ENCODE measurements at places on chromosomes 4 and X.

- no peak for DNase-seq
Observed at GRCh38 chr4:4752576-4753401, 106.7 kb upstream of the MSX1 start.

DNA sequence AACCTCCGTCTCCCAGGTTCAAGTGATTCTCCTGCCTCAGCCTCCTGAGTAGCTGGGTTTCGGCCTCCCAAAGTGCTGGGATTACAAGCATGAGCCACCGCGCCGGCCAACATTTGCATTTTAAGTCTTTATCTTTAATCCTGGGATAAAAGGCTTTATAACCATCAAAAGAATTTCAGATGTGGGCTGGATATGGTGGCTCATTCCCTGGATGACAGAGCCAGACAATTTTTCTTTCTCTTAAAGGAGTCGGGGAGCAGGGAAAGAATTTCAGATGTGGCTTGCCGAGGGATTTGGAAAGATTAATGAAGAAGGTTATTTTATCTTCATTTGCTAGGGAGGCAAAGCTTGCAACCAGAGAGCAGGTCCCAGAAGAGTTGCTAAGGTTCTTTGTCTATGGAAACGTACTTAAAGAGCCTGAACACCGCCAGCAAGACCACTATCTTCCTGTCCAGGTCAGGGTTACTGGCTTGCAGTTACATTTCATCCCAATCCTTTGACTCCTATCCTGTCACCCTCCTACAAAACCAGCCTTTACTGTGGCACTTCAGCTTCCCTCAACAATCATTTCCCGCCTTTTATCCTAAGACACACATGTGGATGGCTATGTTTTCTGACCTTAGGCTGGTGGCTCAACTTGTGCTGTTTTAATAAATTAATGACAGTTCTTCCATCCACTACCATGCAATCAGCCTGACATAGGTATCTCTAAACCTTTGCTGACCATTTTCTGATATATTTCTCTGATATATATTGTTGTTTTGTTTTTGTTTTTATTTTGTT, 3.9 kb upstream of the KLHL8 start:
- no peak for DNase-seq

DNA sequence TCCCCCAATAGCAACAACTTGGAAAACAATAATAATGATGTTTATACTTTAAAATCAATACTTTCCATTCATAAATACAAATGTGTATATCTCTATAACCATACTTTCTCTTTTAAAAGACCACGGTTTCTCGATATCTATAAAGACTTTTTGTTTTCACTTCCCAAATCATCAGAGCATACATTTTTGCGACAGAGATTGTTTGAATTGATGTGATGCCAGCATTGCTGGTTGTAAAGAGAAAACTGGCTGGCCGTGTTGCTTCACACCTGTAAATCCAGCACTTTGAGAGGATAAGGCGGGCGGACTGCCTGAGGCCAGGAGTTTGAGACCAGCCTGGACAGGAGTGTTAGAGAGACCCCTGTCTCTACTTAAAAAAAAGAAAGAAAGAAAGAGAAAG, 77.6 kb upstream of the ZNF518B start:
- no peak for DNase-seq

DNA sequence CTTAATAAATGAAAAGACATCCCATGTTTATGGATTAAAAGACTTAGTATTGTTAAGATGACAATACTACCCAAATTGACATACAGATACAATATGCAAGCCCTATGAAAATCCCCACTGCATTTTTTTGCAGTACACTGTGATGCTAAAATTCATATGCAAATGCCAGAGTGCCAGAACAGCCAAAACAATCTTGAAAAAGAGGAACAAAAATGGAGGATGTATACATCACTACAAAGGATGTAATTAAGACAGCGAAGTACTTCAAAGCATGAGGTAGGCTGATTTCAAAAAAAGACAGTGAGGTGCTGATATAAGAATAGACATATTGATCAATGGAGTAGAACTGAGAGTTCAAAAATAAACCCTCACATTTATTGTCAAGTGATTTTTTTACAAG, 47.3 kb downstream of the SATL1 start:
- DNase-seq = no peak

- no peak for DNase-seq
Observed at GRCh38 chr4:2881431-2881830, 37.8 kb downstream of the ADD1 start.

- DNase-seq = no peak
Observed at GRCh38 chr4:96519291-96519690, 679.4 kb downstream of the PDHA2 start.

DNA sequence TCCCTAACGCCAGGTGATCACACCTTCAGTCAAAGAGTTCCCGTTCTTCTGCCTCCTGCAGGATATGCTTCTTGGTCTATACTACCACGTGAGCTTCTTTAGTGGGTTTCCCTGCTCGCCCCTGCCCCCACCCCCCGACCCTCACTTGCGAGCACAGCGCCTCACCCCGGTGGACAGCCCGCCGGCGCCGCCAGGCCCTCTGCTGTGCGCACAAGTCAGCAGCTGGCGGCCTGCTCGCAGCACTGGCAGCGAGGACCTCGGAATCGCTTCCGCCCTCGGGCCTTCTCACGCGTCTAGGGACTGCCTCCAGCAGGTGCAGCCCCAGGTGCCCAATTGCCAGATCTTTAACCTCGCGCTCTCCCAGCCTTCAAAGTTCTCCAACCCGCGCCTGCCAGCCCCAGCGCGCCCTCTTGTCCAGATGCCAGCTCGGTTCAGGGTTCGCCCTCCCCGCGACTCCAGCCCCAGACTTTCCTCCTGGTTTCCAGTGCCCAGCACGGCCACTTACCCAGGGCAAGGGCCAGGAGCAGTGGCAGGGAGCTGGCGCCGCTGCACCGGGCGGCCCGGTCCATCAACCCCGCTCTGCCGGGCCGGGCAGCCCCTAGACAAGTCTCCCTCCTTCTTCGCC, 454 bp downstream of the BTC start:
- no peak for DNase-seq

GRCh38 chr4:10197952-10198351, 81.4 kb upstream of the WDR1 start:
- DNase-seq = no peak

DNA sequence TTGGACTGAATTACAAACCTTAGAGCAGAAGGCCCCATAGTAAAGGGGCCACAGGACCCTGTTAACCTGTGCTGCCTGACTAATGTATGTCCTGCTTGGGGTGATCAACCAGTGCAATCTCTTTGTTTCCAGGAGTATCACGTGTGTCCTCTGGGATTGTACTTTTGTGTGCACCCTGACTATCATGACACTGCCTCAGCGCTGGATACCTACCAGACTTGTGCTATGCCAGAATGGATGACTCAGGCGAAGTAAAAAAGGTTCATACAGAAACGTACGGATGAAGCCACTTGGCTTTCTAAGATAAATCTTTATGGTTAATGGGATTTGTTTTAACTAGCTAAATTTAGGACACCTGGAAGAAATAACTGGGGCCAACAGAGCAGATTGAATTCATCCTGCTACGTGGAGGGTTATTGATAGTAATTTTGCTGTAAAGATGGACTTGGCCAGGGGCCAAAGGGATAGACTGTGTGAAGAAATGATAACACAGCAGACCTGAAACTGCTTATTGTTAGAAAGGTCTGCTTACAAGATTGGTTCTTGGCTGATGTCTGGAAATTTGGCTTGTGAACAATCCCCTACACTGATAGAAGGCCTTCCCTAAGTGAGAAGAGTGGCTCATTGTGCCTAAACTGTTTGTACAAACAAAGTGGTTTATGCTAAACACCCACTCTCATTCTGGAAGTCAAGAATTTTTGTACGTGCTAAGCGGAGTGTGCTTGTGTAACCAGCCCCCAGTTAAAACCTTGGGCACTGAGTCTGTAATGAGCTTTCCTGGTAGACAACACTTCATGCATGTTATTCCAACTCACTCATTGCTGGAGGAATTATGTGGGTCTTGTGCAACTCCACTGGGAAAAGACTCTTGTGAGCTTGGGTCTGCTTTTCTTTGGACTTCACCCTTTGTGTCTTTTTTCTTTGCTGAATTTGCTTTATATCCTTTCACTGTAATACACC, 750.5 kb upstream of the HTR2C start:
- no peak for DNase-seq

GRCh38 chr4:152735906-152736305, 43.6 kb downstream of the TIGD4 start:
- no peak for DNase-seq

DNA sequence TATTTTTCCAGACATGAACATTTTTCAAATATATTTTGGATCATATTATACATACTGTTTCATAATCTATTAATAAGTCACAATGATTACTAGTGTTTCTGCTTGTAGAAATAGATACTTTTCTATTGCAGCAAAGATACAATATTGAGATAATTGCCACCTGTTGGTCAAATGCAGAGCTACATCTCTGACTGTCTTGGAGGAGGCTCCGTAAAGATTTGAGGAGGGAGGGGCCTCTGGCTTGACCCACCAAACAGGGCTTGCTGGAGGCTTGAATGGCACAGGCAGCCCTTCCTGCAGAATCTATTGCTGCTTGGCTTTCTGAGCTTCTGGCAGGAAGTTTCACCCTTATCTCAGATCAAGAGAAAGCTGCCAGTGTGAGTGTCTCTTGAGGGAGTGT, 99.3 kb upstream of the ARMCX2 start:
- no peak for DNase-seq

DNA sequence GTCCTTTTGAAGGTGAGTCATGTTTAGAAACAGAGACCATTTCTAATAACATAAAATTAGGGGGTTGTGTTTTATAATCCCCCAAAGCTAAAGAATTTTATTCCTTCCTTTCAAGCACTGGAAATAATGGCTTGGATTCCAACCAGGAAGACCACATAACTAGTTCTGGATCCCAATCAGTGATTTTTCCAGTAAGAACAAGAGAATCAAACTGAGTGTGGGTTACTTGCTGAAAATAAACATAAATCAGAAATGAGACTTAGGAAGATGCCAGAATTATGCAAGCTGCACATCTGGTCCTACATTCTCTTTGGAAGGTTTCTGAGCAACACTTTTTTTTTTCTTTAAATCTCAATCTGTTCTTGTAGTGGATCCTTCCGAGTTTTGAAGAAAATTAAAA, 76.3 kb downstream of the SOWAHB start:
- DNase-seq = no peak

DNA sequence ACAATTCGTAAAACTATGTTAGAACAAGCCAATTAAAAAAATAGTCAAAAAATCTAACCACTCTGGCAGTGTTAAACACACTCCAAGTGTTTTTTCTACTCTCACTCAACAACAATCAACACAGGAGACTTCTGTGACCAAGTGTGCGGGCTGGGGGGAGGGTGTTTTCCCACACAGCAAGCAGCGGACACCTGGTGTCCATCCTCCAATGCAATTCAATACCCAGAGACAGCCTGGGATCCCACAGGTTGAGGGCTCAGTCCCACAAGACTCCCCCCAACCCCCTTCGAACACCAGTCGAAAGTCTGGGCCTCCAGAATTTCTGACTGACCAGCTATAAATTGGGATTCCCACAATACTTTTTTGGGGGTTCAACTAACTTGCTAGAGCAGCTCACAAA, 8.3 kb upstream of the PIM2 start:
- DNase-seq = no peak

GRCh38 chr4:24024605-24025004, 134.8 kb upstream of the PPARGC1A start:
- no peak for DNase-seq
